ENCODE measurements at places on chromosomes 1 and 21. TPM values are rescaled to one million over a fixed set of nuclear protein-coding genes. Genes with fewer than 3 reads are reported as not detected.

DNA sequence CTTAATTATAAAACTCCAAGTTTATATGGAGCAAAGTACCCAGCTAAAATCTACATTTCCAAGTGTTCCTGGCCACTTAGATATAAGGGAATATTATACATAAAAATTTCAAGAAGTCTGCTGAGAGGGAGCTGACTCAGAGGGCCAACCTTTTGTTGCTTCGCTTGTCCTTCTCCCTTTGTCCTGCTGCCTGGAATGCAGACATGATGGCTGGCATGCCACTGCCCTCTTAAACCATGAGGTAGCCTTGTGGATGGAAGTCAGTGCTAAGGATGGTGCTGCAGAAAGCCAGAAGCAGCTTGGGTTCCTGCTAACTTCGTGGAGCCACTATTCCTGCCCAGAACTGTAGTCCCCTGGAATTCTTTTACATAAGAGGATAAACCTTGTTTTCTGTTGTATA lies 38.9 kb upstream of the SRP9 start:
- no peak for DNase-seq

GRCh38 chr1:118097622-118098348 lies 87.2 kb downstream of the SPAG17 start:
- DNase-seq, result no peak

GRCh38 chr1:241336335-241336734 lies 20.7 kb downstream of the RGS7 start:
- no peak for DNase-seq

- peak; percentile 28 for DNase-seq
Measured at GRCh38 chr1:68116643-68117235, 66.3 kb upstream of the DIRAS3 start.

- DNase-seq, result no peak
Measured at GRCh38 chr1:57986432-57986831, 560.1 kb downstream of the OMA1 start.

DNA sequence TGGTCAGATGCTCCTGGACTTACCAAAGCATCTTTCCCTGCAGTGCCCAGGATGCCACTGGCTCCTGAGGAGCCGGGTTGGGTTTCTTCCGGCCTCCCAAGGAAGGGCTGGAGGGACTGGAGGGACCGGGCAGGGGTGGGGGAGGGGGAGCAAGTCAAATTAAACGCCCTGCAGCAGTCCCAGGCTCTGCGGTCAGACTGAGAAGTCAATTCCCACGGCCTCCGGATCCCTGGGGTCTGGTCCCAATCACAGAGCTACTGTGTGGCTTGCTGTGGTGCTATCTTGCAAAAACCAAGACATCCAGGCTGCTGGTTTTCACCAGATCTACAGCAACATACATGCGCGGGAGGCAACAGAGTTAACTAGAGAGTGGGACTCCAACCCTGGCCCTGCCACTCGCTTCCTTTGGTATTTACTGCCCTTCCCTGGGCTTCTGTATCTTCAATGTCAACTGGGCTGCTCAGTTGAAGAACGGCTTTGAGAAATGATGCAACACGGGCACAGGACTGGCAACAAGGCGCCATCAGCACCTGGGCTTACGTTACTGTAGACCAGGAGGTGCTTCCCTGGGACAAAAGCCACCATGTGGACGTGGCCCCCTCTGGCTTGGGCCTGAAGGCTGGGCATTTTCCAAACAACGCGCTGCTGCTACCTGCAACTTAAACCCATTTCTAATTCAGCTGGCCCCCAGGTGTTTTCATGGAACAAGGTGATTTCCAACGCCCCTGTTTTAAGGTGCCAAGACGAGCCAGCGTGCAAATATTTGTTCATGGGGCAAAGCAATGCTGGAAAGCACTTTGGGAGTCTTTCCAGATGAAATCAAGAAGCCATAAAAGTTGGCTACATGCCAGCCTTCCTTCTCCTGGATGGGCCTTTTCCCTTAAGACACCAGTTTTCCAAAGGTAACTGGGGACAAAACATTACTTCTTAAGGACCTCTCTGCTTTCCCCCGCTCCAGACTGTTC lies 11.5 kb downstream of the RCC2 start:
- no peak for DNase-seq

- no peak for DNase-seq
Measured at GRCh38 chr1:244241438-244241837, 190.4 kb downstream of the ZBTB18 start.

- no peak for DNase-seq
Measured at GRCh38 chr1:40308036-40308727, 8.9 kb downstream of the COL9A2 start.

Gene ELAPOR1
- 1.0 TPM for total RNA-seq

Gene FAM72B
- 1.0 TPM for total RNA-seq

Gene ADAMTSL4
- total RNA-seq, result 2.9 TPM

Gene FCRLB
- 1.1 TPM for total RNA-seq

Gene ZNF593OS
- not detected for total RNA-seq

All from mammary epithelial cell (primary cell).